ENCODE measurements at places on chromosomes 16 and 17.
A peak's percentile ranks its signal among the peaks of the same experiment; 100 is the strongest.

DNA sequence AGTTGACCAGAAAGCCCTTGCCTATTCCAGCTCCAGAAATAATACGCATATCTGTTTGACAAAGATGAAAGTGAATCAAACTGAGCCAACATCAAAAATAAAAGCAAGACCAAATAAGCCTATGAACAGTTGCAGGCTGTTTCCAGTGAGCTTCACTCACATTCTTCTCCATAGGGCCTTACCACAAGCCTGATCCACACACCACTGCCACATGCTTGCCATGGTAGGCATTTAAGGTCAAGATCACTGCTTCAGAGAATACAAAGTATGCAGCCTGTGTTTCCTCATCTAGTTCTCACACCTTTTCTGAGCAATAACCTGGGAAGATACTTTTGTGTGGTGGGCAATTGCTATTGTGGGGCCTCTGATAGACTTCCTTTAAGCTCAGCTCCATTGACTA lies 1060.2 kb downstream of the CDH11 start:
- no peak for DNase-seq

GRCh38 chr17:5526821-5527598 lies 40.6 kb downstream of the MIS12 start:
- peak; percentile 27 for DNase-seq

- DNase-seq, result no peak
Observed at GRCh38 chr17:65029605-65030336, 26.8 kb downstream of the GNA13 start.

DNA sequence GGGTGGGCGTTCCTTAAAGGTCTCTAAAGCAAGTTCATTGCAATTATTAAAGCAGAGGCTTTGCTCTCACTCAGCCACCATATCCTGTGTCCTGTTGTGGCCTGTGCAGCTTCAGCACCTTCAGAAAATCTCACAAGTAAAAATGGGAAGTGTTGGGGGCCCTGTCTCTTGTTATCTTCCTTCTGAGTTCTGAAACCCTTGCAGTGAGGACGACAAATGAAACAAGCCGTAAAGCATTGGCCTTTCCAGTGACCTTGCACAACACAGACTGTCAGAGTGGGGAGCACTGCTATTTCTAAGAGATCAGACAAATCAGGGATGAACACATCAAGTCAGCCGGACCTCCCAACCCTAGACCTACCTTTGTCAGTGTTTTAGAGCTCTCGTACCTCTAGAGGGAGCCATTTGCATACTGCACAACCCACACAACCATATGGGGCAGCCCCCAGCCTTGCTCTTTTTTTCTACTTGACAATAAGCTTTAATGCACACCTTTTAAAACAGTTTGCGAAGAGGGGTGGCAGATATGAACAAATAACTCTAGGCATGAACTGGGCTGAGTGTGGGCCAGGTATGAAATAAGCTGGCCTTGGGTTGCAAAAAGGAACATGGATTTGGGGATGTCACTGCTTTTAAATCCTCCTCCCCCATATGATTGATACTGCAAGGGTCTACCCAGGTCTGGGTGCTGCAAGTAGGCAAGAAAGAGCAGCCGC lies 89.8 kb downstream of the KATNIP start:
- peak; percentile 45 for DNase-seq

DNA sequence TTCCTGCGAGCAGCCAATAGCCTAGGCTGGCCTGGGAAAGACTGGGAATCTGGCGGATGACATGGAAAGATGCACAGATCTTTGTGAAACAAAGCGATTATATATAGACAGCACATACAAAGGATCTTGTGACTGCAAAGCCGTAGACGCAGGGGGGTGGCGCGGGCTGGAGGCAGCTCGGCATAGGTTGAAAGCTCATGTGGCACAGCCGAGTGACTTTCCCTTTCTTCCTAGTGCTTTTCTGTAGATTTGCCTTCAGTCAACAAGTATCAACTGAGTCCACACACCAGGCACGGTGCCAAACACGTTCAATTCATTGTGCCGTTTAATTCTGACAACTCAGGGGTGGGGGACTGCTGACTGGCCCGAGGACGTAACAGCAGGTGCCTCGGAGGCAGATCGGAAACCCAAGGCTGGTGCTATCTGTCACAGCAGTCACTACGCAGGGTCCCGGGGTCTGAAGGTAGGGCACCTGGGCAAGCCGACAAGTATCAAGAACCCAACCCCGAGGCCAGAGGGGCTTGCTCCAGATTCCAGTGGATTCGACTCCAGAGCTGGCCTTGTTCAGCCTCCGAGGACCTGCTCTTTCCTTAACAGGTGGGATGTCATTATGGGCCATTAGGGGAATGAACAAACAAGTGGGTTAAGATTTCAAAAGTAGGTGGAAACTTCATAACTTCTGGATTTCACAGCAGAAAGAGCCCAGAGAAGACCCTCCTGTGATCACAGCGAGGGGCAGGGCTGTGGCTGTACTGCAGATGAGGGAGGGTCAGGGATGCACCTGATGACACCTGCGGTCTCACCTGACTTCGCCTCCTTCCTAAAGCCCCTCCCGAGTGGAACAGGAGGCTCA lies 5.9 kb downstream of the PAM16 start:
- DNase-seq, result no peak

DNA sequence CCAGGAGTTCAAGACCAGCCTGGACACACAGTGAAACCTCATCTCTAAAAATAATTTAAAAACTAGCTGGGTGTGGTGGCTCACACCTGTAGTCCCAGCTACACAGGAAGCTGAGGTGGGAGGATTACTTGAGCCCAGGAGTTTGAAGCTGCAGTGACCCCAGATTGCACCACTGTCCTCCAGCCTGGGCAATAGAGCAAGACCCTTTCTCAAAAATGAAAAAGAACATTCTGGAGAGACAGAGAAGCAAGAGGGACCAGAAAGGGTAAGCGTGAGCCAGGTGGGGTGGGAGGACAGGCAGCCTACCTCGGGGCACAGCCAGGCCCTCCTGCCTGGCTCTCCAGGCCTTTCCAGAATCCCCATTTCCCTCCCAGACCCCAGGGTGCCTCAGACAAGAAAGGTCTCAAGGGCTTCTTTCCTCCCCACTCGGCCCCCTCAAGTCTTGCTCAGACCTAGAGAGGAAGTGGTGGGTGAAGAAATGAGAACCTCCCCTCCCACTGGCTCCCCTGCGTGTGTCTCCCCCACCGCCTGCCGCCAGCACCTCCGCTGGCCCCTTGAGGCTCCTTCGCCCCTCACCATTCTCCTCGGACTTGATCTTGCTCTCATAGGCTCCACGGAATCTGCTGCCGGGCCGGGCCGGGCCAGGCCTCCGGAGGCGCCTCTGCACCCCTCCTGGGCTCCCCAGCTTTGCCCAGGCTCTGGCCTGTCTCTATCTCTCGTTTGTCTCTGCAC lies 503 bp downstream of the C16orf54 start:
- no peak for DNase-seq

GRCh38 chr16:70433458-70434103 lies 5.3 kb downstream of the ST3GAL2 start:
- DNase-seq, result no peak

DNA sequence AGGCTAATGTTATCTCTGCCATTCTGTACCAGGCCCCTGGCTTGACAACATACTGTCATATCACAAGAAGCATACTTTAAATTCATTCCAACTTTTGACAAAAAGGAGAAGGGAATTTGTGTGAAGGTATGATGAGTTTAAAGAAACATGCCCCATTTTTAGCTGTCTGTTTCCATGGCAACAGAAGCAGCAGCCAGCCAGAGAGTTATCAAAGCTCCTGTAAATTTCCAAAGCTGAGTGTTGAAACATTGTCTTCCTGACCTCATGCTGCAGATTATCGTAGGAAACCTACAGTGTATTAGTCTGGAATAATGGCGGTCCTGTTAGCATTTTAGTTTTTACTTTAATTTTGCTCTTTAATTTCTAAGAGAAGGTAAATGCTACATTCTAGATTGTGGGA lies 124.9 kb downstream of the MRTFB start:
- DNase-seq, result no peak

- DNase-seq, result no peak
Observed at GRCh38 chr17:36553459-36553858, 8.7 kb downstream of the GGNBP2 start.

- DNase-seq, result no peak
Observed at GRCh38 chr17:40782450-40782849, at the start of gene KRT27. Gene KRT27, minus strand, starts transcription at chr17:40782550. Its CDS starts 57 bp downstream, at chr17:40782493.

- DNase-seq, result no peak
Observed at GRCh38 chr17:14741491-14741890, 440.6 kb downstream of the HS3ST3B1 start.

DNA sequence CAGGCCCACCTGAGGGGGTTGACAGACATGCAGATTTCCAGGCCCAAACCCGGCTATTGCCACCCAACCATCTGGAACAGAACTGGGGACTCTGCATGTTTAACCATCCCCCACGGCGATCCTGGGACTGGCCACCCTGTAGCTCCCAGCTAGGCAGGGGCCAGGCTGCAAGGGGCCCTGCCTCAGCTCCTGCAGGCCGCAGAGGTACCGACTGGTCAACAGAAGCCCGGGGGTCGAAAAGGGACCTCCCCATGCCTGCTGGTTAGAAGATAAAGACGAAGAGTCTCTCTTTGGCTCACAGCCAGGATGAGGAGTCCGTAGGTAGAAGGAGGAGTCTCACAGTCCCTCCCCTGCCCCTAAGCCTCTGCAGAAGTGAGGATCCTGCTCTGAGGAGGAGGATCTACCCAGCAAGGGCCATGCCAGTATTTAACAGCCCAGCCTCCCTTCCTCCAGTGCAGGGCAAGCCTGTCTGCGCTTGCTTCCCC lies 223.4 kb upstream of the TNRC6C start:
- DNase-seq, result no peak

- no peak for DNase-seq
Observed at GRCh38 chr16:24382762-24383407, 126.8 kb downstream of the CACNG3 start.
